ENCODE measurements at places on chromosomes 1 and 21.

DNA sequence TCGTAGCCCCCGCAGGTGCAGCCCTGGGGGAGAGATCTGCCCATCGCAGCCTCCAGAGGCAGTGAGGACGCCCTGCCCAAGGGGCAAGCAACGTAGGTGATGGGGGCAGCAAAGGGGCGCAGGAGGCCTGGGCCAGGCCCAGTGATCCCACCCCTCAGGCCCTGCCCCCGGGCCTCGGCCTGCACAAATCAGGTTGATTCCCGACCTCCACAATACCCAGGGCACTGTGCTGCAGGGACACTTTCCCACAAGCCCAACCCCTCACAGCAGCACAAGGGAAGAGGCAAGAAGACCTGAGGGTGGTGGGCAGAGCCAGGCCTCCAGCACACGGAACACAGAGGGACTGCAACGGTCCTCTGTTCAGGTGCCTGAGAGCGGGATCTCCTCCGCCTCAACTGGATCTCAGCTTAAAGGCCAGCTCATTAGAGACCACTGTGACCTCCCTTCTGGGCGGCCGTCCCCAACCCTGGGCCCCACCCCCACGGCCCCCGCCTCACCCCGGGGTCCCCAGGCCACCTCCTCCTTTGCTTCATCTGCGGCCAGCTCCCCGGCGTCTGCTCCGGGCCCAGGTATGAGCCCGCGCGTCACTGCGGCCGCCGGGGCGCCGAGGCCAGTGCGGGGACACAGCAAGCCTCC is 812 bp upstream of the ARF1 start:
- no peak for DNase-seq

DNA sequence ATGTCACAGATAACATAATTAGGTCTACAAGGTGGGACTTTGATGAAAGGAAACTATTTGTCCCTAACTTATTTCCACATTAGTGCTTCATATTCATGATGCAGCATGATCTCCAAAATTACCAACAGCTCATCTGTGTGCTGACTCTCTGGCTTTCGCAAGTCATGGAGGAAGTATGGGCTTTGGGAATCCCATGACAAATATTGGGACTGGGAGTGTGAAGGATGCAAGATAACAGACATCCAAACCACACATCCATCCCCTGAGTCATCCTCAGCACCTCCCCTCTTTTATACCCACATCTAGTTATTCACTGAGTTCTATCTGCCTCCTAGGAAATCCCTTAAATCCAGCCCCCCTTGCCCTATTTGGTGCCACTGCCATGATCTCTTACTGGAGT is 102.8 kb upstream of the COL24A1 start:
- DNase-seq: no peak

GRCh38 chr1:30686236-30686935 is 37.0 kb downstream of the MATN1 start:
- no peak for DNase-seq

DNA sequence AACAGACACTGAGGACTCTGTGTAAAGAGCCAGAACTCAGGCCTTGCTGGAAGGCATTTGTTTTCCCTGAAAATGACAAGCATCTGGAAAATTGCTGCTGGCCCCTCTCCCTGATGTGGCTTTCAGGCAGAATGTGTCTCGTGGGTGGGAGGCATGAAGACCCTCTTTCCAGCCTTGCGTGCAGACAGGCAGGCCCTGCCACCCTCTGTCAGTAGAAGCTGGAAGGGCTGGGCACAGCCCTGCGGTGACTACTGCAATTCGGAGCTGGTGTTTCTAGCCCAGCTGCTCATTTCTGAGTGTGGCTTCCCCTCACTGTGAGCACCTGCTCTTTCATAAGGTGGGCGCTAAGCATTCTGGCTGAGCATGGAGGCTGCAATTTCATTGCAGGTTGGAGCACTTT is 349.9 kb downstream of the PTPRU start:
- no peak for DNase-seq

GRCh38 chr1:201020040-201020591 is 3.4 kb downstream of the KIF21B start:
- no peak for DNase-seq

DNA sequence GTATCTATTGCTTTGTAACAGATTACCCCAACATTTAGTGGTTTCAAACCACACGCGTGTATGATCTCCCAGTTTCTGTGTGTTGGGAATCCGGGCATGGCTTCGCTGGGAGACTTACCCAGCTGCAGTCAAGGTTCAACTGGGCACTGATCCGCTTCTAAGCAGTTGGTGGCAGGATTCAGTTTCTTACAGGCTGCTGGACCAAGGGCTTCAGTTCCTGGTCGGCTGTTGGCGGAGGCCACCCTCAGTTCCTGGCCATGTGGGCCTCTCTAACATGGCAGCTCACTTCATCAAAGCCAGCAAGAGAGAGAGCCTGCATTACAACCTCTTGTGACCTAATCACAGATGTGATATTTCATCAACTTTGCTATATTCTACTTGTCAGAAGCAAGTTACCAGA is 53.8 kb upstream of the NEK2 start:
- no peak for DNase-seq

- no peak for DNase-seq
Observed at GRCh38 chr1:245298781-245299180, 144.0 kb downstream of the KIF26B start.

GRCh38 chr1:162144853-162145252 is 75.4 kb downstream of the NOS1AP start:
- peak; percentile 74 for DNase-seq

DNA sequence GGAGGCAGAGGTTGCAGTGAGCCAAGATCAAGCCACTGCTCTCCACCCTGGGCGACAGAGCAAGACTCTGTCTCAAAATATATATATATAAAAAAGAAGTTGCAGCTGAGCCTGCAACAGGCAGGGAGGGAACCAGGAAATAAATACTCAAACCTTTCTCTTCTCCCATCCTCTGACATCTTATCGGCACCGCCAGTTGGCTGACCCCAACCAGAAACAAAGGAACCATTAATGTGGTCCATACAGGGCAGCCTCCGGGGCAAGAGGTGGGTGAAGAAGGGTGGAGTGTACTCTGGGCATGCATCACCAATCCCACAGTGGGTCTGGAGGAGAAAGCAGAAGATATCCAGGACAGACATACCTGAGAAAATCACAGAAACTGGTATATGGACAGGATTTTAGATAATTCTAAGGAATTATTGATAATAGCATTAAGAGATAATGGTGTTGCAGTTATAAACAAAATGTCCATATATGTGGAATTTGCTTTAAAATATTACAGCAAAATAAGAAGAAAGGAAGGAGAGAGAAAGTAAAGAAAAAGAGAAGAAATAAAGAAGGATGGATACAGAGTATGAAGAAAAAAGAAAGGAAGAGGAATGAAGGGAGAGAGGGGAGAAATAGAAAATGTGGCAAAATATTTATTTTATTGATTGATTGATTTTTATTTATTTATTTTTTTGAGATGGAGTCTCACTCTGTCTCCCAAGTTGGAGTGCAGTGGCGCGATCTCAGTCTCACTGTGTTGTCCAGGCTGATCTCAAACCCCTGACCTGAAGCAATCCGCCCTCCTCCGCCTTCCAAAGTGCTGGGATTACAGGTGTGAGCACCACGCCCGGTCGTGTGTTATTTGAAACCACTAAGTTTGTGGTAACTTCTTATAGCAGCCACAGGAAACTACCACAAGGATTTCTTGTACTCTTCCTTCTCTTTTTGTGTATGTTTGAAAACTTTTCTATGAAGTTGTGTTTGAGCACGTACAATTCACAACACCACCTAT is 4.1 kb upstream of the PTAFR start:
- DNase-seq: no peak

DNA sequence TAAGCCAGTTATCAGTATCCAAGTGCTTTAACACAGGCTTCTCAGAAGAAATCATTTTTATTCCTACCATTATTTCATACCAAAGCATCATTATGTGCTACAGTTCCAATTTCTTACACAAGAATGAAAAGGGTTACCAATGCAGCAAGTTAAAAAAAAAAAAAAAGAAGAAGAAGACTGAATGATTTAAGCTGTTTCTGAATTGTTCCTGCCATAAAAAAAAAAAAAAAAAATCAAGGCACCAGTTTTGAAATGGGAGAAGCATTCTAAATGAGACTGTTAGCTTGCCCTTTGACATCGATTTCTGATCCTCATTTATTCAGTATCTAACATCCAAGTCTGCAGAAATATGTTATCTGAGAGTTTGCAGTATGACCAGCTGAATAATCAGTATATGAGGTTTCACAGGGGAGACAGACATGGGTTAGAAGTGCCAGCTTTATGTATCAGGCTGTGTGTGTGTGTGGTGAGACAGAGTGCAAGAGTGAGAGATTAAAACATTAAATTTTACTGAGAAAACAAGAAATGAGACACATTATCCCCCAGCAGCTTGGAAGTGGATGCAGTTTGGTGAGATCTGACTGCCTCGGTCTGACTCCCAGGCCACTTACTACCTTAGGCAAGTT is 105.8 kb downstream of the COLGALT2 start:
- no peak for DNase-seq

GRCh38 chr1:65002508-65003315 is 36.4 kb upstream of the JAK1 start:
- DNase-seq: no peak

DNA sequence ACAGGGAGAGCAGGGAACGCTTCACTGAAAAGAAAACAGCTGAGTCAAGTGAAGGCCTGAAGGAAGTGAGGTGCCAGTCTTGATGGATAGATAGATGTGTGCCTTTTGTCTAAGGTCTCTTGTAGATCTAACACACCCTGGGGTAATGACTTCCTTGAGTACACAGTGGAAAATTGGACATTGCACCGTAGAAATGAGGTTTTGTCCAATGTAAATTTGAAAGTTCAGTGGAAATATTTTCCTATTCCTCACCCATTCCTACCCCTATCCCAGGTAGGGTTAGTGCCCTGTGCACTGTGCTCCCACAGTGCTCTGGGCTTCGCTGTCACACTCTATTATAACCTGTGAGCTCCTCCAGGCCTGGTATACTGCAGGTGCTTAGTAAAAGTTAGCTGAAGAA is 24.3 kb downstream of the ZMYND12 start:
- no peak for DNase-seq

DNA sequence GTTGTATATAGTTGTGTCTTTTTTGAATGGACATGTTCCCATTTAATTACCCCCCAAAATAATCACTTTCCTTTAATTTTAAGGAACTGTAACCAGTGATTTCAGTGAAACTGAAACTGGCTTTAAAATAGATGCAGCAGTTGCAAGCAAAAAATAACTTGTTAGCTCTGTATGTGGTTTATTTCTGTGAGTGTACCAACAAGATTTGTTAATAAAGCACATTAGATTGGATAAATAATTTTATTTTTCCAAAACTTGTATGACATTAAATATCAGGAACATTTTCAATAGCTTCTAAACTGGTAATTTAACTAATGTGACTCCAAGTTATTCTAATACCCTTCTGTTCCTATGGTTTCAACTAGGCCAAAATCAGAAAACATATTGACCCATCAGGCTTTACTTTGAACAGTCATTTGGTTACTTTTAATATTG is 184.3 kb upstream of the CACYBP start:
- no peak for DNase-seq

DNA sequence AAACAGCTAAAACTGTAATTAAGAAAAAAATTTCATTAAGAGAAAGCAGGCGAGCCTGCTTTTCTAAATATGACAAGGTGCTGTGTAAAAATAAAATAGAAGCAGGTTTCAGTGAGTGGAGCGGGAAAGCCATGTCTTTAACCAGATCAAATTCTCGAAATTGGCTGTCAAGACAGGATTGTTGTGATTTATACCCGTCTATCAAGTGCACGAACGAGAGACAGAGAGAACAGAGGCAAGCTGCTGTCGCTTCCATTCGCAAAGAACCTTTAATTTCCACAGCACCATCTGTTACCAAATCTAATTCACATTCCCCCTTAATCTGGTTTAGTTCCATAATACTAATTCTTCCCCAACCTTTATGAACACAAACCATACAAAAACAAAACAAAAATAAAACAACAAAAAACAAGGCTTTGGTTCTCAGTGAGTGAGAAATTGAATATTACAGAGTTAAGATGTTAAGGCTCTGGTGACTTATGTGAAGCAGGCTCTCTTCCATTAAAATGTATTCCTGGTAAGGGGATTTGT is 35.0 kb downstream of the ESRRG start:
- DNase-seq: no peak

DNA sequence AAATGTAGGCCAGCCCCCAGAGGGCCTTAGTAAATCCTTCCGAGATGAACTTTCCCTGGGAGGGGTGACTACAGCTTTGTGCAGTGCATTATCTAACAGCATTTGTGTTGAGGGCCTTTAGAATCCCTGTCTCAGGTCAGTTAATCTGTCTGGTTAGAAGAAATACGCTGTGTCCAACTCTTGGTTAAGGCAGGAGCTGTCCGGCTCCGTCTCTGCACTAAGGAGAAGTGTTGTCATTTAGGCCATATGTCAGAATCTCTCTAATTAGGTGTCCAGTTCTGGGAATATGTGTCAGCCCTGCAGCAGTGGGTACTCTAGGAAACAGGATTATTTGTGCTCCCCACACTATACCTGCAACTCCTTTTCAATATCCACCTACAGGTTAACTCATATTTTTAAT is 67.1 kb upstream of the DESI2 start:
- DNase-seq: no peak

DNA sequence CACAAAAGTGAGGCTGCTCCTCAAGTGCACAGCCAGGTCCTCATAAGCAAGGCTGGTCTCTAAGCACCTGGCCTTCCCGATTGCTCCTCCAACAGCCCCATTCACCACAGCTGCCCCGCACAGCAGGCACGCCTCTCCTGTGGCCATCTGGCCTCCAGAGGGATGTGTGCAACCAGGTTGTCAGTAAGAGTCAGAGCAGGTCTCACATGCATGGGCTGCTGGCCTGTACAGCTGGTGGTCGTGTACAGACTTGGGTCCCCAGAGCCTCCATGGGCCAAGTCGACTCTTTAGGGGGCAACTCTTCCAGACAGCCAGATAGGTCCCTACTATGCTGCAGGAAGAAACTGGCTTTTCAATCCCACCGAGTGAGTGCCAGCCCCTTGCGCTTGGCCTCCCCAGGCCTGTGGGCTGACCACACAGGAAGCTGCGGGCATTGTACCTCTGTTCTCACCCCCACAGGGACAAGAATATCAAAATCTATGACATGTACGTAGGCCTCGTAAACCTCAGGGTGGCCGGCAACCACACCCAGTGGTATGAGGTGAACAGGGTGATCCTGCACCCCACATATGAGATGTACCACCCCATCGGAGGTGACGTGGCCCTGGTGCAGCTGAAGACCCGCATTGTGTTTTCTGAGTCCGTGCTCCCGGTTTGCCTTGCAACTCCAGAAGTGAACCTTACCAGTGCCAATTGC is 1.4 kb downstream of the PRSS38 start:
- DNase-seq: no peak

DNA sequence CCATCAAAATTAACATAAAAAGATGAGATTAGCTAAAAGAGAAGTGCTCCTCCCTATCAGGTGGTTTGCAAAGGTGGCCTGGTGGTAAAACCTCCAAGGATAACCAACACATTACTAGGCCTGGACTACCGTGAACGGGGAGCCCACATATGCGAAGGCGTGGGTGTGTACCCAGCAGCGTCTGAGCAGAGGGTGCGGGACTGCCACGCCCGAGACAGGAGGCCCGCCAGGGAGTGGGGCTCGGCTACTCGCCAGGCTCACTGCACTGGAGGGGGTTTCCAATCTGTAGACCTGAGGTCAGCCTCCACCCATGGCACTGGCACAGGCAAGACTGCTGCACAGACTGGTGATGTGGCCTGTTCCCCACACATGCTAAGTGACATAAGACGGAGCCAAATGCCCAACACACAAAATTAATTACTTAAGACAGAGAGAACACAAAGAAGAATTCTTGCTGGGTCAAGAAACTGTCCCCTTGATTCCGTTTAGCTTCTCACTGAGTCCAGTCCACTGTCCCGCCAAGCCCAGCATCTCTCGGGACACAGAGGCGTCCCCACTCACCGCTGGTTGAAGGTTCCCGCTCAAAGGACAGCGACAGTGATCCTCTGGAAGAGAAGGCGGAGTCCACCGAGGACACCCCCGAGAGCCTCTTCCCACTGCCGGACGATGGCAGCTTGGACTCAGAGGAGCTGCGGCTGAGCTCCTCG is 23.4 kb downstream of the RIPK4 start:
- no peak for DNase-seq

Measured in SIG-M5 (cell line).